Coronary artery (tissue), 2 donors: ENCODE measurements at places on chromosomes 2 and 18.

DNA sequence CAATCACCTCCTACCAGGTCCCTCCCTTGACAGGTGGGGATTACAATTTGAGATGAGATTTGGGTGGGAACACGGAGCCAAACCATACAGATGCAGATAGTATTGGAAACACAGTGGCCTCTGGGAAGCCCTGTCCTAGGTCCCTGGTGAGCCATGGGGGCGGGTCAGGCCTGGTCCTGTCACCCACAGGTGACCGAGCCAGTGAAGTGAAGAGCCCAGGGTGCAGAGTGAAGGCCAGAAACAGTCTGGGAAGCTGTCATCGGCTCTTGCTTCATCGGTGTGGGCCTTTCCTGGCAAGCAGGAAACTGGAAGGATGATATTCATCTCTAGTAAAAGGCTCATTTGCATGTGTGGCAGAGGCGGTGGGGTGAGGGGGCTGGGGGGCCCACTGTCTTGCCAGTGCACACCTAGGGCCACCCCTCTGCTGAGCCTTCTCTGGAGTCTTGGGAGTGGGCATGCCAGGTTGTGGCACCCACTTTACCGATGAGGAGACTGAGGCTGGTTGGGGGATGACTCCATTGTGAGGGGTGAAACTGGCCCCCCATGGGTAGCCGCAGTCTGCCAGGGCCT lies 290.6 kb downstream of the NDUFA10 start:
- DNase-seq, result no peak

DNA sequence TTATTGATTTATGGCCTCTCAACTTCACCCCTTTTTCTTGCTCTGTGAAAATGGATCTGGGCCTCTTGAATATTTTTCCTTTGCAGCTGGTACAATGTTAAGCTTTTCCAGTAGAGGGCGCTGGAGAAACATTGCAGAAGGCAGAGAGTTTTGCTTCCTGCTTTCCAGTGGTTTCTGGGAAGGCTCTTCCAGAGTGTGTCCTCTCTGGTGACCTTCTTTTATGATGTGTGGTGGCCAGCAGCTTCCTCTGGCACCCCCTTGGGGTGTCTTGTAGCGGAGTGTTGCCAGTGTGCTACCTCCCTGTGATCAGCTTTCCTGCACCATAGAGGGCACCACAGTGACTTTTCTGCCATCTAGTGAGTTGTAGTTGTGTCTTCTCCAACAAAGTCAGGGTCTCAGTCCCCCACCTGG lies 25.4 kb upstream of the MGAT5 start:
- no peak for DNase-seq

GRCh38 chr2:45595721-45596435 lies 15.2 kb downstream of the SRBD1 start:
- no peak for DNase-seq

DNA sequence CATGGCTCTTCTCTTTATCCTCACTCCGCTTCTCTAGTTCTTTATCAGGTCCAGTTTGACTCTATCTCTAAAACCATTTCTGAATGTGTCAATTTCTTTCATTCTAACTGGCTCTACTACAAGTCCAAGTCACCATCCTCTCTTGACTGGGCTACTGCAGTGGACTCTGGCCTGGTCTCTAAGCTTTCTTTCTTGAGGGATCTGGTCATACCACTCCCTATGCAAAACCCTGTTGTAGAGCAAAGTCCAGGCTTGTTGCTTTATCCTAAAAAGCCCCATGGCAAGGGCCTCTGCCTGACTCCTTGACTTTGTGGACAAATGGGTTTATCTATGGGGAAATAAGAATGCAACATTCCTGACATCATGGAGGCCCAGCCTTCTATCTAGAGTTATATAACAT lies 87.1 kb downstream of the BCL2L11 start:
- no peak for DNase-seq
